ENCODE measurements at places on chromosomes 6 and 20. TPM values are rescaled to one million over a fixed set of nuclear protein-coding genes. Genes with fewer than 3 reads are reported as not detected.

METTL24 gene
- total RNA-seq: 3.5 TPM

- no peak for DNase-seq
These were observed 702 bp upstream of the TNFAIP3 start for GRCh38 chr6:137866200-137866913.

- DNase-seq: no peak
These were observed 360.4 kb downstream of the HAO1 start for GRCh38 chr20:7579888-7580287.

DNA sequence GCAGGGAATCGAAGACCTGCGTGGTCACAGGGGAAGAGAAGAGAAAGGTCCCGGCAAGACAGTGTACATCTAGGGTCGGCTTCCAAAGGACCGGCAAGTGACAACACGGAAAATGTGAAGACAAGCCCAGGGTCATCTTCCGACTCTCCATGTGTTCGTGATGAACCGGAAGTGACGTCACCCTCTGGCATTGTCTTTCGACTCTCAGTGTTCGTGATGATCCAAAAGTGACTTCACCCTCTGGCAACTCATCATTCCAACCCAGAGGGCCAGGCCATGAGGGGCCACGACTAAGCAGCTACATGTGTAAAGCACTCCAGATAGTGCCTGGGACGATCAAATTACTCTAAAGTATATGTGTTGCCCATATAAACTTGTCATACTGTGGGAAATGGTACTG lies 290.8 kb downstream of the THBS2 start:
- no peak for DNase-seq

GRCh38 chr6:41443616-41444525 lies 102.3 kb upstream of the FOXP4 start:
- peak; percentile 64 for DNase-seq
